ENCODE measurements at places on chromosomes 5 and 9.

DNA sequence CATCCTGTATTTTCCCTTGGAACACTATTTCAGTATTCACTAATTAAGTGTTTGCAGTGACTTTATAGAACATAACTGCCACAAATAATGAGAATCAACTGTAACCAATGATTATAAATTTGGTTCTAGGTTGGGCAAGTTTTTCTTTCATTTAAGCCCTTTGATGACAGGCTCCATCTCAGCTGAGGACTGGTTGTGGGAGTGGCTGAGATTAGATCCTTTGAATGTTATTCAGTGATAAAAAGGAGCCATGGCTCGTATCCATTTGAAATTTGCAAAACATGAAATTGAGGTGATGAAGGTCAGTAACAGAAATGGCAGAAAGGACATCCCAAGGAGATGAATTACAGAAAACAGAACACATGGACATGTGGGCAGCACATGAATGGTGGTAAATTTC lies 138.1 kb upstream of the PCA3 start:
- DNase-seq = no peak

GRCh38 chr9:34125681-34126206 lies 754 bp downstream of the DCAF12 start:
- DNase-seq = no peak

- DNase-seq = no peak
These were observed 55.5 kb upstream of the FUBP3 start for GRCh38 chr9:130523921-130524320.

DNA sequence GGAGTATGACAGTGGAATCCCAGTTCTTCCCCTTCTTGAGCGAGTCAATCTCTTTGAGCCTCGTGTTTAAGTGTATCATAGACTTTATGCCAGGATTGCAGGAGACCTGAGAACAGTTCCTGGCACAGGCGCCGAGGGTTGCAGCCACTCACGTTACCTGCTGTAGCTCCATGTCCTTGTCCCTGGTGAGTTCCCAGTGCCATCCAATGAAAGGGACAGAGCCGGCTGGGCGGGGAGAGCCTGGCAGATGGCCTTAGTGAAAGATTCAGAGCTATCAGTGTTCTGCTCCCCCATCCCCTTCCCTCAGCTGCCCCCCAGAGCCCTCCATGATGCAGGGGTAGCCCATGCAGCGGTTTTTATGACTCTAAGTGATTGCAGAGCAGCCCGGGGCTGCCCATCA lies 554.0 kb downstream of the BNC2 start:
- no peak for DNase-seq

DNA sequence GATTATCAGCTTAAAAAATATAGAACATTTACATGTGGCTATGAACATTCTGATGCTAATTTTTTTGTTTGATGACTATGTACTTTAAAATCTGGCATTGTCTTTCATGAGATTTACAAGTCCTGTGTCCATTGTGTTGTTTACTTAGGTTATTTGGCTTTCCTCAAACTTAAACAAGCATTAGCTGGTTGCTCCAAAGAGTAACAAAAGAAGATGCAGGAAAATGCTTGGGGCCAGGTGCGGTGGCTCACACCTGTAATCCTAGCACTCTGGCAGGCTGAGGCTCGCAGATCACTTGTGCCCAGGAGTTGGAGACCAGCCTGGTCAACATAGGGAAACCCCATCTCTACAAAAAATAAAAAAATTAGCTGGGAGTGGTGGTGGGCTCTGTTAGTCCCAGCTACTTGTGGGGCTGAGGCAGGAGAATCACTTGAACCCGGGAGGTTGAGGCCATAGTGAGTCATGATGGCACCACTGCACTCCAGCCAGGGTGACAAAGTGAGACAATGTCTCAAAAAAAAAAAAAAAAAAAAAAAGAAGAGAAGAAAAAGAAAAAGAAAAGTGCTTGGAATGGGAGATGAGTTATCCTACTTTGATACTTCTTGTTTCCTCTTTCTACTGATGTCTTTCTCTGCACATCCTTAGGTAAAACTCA lies 39.7 kb downstream of the PAM start:
- DNase-seq = peak; percentile 39

DNA sequence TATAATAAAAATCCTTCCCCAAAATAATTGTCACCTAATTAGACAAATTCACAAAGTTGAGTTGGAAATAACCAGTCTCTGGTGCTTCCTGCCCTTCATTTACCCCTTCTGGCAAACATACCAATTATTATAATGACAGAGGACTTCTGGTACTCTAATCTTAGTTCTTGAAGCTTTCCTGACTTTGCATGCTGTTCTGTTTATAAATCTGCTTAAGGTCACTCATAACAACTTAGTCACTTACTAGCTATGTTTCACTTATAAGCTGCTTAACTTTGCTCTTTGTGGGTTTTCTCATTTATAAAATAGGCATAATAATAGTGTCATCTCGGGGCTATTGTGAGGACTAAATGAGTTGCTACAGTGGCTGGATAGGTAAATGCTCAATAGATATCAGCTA lies 446.5 kb downstream of the EFNA5 start:
- no peak for DNase-seq

DNA sequence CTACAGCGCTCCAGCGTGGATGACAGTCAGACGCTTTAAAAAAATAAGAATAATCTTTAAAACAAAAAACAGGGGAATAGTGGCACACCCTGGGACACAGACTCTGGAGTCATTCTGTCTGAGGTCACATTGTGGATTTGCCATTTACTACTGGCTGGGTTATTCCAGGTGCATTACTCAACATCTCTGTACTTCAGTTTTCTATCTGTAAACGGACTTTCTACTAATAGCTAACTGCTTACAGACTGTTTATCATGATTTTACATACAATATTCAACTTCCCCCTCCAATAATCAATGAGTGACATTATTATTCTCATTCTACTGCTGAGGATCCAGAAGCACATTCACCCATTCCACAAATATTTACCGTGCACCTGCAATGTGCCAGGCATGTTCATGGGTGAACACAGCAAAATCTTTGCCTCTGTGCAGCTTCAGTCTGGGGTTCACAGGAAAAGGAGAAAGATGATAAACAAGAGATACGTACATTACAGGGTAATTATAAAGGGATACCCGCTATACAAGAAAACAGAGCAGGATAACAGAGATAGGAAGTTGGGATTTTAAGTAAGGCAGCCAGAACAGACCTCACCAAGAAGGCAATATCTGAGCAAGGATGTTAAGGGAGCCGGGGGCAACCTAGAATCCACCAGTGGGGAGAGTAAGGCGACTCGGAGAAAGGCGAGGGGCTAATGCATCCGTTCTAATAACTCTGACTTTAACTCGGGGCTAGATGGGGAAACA lies 984 bp upstream of the RAD23B start:
- no peak for DNase-seq

DNA sequence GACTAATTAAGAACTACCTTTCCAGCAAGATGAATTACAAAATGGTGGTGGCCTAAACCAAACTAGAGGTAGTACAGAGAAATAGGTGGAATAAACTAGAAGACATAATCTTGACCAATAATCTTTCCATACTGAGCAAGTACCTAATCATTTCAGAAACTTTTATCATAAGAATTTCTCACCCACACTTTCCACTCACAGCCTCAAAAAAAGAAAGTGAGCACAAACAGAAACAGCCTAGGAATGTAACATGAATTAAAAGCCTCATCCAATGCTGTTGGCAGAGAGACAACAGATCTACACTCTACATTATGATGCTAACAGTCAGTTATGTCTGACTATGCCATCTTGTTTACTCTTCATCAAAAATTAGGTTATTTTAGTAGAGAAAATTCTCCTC lies 1.3 kb downstream of the RNF38 start:
- DNase-seq = no peak

- no peak for DNase-seq
These were observed 150.8 kb downstream of the MEF2C start for GRCh38 chr5:88732181-88732633.

GRCh38 chr9:135997090-135998015 lies 36.2 kb upstream of the UBAC1 start:
- no peak for DNase-seq

GRCh38 chr9:21710548-21711191 lies 91.8 kb upstream of the MTAP start:
- DNase-seq = no peak

DNA sequence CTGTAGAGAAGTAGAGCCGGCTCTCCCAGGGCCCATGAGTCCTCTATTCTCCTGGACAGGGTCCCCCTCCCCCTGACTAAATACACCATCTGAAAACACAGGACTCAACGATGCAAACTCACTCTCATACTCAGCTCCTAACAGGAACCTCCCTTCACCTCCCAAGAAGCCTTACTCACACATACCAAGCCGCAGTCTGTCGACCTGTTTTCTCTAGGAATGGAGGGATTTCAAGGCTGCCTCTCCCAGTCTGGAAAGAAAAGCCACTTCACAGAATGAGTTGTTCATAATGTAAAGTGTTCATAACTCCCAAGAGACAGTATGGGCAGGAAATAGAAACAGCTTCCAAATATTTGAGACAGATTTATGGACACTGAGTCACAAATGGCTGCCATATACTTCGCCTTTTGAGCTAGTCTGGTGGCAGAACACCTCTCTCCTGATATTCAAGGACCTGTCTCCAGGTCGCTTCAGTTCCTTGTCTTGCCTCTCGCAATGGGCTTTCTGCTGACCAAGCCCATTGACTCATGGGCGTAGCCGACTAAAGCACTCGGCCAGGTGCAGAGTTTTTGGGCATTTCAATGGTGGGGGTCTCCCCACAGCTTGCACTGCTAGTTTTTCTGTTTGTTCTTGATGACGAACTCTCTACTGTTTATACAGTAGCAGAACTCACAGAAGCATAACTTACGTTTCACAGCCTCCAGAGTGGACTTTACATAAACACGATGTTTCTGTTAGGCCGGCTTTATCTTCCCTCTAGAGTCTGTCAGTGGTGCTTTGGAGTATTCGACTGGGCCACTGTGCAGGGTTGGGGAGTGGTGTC lies 25.0 kb upstream of the IL17B start:
- no peak for DNase-seq

- DNase-seq = no peak
These were observed 36.9 kb upstream of the TBCA start for GRCh38 chr5:77812926-77813589.

DNA sequence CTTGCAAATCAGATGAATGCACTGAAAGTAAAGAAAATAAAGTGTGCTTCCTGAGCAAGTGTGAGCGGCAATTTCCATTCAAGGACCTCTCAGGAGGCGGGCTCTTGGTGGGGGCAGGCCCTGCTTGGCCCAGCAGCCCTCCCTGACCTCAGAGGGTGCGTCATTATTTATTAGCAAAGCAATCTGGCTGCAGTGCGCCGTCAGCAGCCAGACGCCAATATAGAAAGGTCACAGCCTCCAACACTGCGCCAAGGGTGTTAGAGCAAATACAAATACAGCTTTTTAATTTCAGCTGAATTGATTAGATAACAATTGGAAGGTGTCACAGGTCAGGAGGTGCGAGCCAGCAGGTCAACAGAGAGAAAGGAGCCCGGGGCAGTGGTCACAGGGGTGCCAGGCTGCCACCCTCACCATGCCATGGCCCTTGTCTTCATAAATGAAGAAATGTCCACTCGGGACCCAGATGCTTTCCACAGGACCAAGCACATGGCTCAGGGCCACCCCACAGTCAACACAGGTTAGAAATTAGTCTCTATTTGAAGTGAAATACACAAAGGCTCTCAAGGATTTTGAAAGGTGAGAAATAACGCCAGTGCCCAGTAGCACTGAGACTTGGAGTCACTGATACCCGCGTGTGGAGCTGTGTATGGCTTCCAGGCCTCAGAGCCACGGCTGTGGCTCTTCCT lies 309.8 kb downstream of the IRX2 start:
- DNase-seq = no peak

DNA sequence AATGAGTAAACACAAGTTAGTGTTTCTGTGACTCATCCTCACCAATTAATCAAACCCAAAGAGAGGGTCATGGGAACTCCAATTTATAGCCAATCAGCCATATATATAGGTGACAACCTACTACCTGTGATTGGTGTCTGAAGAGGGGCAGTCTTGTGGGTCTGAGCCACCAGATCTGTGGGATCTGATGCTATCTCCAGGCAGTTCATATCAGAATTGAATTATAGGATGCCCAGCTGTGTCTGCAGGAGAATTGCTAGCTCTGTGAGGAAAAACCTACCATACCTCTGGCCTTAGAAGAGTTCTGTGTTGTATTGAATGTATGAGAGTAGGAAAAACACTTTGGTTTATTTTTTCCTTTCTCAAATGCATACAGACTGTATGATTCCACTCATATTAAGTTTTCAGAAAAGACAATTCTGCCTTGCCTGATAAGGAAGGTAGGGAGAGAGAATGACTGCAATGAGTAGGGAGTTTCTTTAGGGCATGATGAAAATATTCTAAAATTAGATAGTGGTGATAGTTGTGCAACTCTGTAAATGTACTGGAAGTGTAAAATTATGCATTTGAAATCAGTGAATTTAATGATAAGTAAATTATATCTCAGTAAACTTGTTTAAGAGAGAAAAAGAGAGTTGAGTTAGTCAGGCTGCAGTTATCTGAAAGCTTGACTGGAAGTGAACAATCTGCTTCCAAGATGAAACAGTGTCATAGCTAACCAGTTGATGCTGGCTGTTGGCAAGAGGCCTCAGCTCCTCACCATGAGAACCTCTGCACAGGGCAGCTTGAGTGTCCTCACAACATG lies 274.9 kb downstream of the AUH start:
- DNase-seq = no peak

- no peak for DNase-seq
These were observed 2396.8 kb upstream of the C9orf72 start for GRCh38 chr9:29969856-29970647.

DNA sequence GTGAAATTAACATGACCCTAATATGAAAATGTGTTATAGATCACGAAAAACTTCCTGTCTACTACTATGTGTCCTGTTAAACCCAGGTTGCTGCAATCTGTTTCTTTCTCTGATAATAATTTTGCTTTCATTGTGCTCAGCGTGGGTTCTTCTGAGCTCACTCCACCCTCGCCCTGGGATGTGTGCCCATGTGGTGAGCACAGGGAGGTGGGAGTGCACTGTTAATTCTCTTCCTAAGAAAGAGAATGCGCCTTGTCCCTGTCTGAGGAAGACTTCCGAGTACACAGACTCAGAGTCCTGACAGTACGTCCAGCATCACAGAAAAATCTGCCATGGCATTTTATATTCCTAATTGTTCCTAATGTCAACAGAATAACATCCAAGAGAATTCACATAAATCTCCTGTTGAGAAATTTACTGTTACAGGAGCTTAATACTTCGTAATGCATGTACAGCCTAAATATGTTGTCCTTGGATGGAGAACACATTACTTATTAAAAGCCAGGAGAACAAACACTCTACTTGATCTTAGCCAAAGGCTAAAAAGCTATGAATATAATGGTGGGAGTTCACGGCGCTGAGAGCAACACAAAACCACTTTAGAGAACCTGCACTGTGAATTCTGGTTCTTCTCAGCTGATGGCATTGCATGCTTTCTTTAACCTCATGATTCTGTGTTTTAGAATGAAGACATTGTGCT lies 102.6 kb downstream of the PDE4D start:
- no peak for DNase-seq

- DNase-seq = no peak
These were observed 6.3 kb downstream of the PDCL start for GRCh38 chr9:122822056-122822455.

Measured in NCI-H1930 (cell line).